Epithelial cell of alveolus of lung (primary cell): ENCODE measurements at places on chromosomes 3 and 15. TPM values are rescaled to one million over a fixed set of nuclear protein-coding genes. Genes with fewer than 3 reads are reported as not detected.

The REC114 gene
- total RNA-seq: not detected in 2 replicates

The TRAIP gene
- 1.4 and 4.5 TPM in 2 replicates for total RNA-seq

The TMF1 gene
- 18.0 and 33.5 TPM in 2 replicates for total RNA-seq

The TRIM42 gene
- total RNA-seq: not detected in 2 replicates

The ATP13A5 gene
- not detected in 2 replicates for total RNA-seq

The CYP8B1 gene
- not detected in 2 replicates for total RNA-seq

The TGFBR2 gene
- 108 and 155 TPM in 2 replicates for total RNA-seq

The ITIH1 gene
- total RNA-seq: not detected in 2 replicates

The SLC30A4 gene
- 5.5 and 7.0 TPM in 2 replicates for total RNA-seq

The TM4SF18 gene
- total RNA-seq: 0.56 and 2.2 TPM in 2 replicates

The C2CD4A gene
- not detected in 2 replicates for total RNA-seq

The SLC28A1 gene
- not detected in 2 replicates for total RNA-seq

The GOLGA8F gene
- total RNA-seq: not detected in 2 replicates

The ACAN gene
- total RNA-seq: 0.13 and 0.16 TPM in 2 replicates

The GUCA1C gene
- total RNA-seq: not detected in 2 replicates

The TMEM207 gene
- not detected in 2 replicates for total RNA-seq

The EPHB1 gene
- 0.24 and 0.65 TPM in 2 replicates for total RNA-seq

The LSMEM2 gene
- not detected in 2 replicates for total RNA-seq

The CELF6 gene
- total RNA-seq: 0.72 TPM in 1 of 2 replicates, not detected in the other

The SLC22A13 gene
- total RNA-seq: 0.26 and 1.6 TPM in 2 replicates

The STRIT1 gene
- not detected in 2 replicates for total RNA-seq

The SMCO1 gene
- total RNA-seq: not detected in 2 replicates

The IP6K1 gene
- total RNA-seq: 27.9 and 51.2 TPM in 2 replicates

The P2RY13 gene
- not detected in 2 replicates for total RNA-seq

The TEX264 gene
- total RNA-seq: 54.4 and 85.0 TPM in 2 replicates

The IFT122 gene
- 19.3 and 83.1 TPM in 2 replicates for total RNA-seq

The VEPH1 gene
- total RNA-seq: 0.24 and 46.0 TPM in 2 replicates

The IGSF11 gene
- not detected in 2 replicates for total RNA-seq

The CLDN16 gene
- total RNA-seq: 0.26 TPM in 1 of 2 replicates, not detected in the other

The ST8SIA2 gene
- total RNA-seq: under 0.01 TPM in 1 of 2 replicates, not detected in the other

The SPATA12 gene
- total RNA-seq: not detected in 2 replicates

The CAV3 gene
- not detected in 2 replicates for total RNA-seq

The PTH1R gene
- 1.4 and 27.5 TPM in 2 replicates for total RNA-seq

The CILP gene
- under 0.01 and 0.08 TPM in 2 replicates for total RNA-seq

The CNTN4 gene
- 2.3 and 2.4 TPM in 2 replicates for total RNA-seq

The DPPA2 gene
- total RNA-seq: not detected in 2 replicates

The SNTN gene
- not detected in 2 replicates for total RNA-seq

The GAP43 gene
- 0.78 TPM in 1 of 2 replicates, not detected in the other for total RNA-seq

The CCR1 gene
- total RNA-seq: 0.08 TPM in 1 of 2 replicates, not detected in the other

The SLC51B gene
- 0.65 and 8.3 TPM in 2 replicates for total RNA-seq

The STARD9 gene
- 1.4 and 8.3 TPM in 2 replicates for total RNA-seq

The TMEM158 gene
- 25.3 and 153 TPM in 2 replicates for total RNA-seq

The RAD51 gene
- 4.2 and 11.5 TPM in 2 replicates for total RNA-seq

The PBRM1 gene
- 30.9 and 40.2 TPM in 2 replicates for total RNA-seq
